HepG2 (cell line): ENCODE measurements at places on chromosomes 11 and 22. TPM values are rescaled to one million over a fixed set of nuclear protein-coding genes. Genes with fewer than 3 reads are reported as not detected.
A peak's percentile ranks its signal among the peaks of the same experiment; 100 is the strongest.

GRCh38 chr11:77547863-77548551, 41.7 kb upstream of the AQP11 start:
- peak; percentile 56 for DNase-seq

DNA sequence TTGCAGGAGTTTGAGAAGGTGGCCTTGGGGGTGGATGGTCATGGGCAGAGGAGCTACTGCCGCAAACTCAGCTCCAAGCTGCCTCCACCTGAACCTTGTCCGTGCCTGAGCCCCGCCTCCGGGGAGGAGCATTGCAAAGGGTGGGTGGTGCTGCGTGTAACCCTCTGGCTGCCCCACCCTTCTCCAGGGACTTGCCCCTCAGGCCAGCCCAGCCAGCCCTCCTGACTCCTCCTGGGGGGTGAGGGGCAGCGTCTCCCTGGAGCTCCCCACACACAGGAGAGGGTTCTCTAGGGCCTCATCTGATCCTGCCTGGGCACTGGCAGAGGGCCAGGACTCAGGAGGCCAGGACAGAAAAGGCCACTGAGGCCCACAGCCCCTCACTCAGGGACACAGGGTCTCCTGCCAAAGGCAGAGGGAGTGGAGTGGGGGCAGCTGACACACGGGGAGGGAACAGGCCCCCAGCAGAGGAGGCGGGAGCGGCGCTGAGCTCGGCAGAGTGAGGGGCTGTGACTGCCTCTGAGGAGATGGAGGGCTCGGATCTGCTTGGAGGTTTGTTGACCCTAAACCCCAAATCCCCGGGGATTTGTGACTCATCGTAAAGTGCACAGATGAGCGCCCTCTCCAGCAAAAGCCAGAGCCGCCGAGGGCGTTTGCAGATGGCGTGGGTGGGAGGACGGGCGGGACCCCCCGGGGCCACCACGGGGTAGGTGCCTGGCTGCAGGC, 12.8 kb downstream of the BRSK2 start:
- no peak for DNase-seq

- no peak for DNase-seq
Observed at GRCh38 chr11:38153985-38154384, 1555.9 kb upstream of the RAG2 start.

DNA sequence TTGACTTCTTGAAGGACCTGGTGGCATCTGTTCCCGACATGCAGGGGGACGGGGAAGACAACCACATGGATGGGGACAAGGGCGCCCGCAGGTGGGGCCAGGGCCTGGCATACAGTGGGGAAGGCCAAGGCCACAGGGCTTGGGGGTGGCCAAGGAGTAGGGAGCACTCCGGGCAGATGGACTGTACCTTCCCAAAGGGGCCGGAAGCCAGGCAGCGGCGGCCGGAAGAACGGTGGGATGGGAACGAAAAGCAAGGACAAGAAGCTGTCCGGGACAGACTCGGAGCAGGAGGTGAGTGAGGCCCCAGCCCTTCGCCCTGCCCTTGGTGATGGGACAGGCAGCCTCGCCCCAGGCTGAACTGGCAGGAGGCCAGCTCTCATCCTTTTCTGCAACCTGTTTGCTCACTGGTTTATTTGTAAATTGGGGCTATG, 1.2 kb downstream of the DRAP1 start:
- DNase-seq: no peak

- peak; percentile 9 for DNase-seq
Observed at GRCh38 chr11:88434333-88434976, 96.9 kb upstream of the CTSC start.

GRCh38 chr22:30460147-30460546, 11.7 kb downstream of the SEC14L3 start:
- DNase-seq: no peak

- no peak for DNase-seq
Observed at GRCh38 chr11:27391331-27392015, 28.5 kb upstream of the CCDC34 start.

- peak; percentile 84 for DNase-seq
Observed at GRCh38 chr22:46574993-46575910, 37.8 kb upstream of the CELSR1 start.

GRCh38 chr11:1541474-1542204, 30.4 kb downstream of the DUSP8 start:
- DNase-seq: peak; percentile 45

DNA sequence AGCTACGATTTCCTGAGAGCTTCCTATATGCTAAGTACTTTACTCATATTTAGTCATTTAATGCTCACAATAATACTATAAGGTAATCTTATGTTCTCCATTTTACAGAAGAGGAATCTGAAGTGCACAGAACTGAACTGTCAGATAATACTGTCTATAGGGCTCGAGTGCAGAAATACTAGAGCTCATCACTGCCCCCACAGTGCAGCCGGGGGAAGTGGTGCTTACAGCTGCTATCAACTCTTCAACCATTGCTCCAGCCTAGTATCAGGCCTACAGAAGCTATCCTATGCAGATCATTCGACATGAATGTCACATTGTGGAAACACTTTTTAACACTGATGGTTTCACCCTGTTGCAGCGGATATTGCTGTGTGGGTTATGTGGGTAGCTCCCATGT, 929.9 kb downstream of the NTM start:
- DNase-seq: no peak

DNA sequence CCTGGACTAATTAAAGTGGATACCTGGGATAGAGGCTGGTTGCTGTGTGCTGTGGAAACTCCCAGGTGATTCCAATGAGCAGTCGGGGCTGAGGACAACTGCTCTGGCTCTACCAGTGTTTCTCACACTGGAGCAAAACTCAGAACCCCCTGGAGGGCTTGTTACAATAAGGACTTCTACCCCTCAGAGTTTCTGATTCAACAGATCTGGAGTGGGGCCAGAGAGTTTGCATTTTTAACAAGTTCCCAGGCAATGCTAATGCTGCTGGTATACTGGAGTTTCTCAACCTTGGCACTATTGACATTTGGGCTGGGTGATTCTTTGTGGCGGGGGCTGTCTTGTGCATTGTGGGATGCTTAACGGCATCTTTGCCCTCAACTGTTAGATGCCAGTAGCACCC, 353.7 kb downstream of the MIAT start:
- no peak for DNase-seq

- DNase-seq: peak; percentile 44
Observed at GRCh38 chr11:30960387-30960992, 374.3 kb upstream of the MPPED2 start.

DNA sequence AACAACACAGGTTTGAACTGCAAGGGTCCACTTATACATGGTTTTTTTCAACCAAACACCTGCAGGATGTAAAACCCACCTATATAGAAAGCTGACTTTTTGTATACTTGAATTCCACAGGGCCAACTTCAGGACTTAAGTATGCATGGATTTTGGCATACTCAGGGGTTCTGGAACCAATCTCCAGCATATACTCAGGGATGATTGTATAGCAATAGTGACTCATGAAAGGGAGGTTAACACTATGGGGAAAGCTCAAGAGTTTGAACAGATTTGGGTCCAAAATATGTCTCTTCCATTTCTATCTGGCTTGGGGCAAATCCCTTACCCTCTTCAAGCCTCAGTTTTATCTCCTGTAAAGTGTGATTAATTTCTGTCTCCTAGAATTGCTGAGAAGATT, 94.9 kb downstream of the MICAL2 start:
- no peak for DNase-seq

DNA sequence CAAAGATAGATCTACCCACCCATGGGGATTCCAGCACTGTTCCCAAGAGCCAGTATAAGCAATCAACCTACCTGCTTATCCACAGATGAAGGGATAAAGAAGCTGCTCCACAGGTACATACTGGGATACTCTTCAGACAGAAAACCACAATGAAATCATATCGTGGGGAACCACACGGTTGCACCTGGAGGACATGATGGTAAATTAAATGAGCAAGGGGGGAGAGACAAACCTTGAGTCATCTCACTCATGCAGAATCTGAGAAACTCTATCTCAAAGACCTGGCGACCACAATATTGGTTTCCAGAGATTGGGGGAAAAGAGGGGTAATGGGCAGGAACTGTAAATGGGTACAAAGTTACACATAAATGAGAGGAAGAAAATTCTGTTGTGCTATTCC, 14.5 kb downstream of the RGL4 start:
- DNase-seq: no peak

- DNase-seq: no peak
Observed at GRCh38 chr11:17691550-17691949, 27.8 kb upstream of the MYOD1 start.

GRCh38 chr11:67310246-67311050, 7.1 kb downstream of the SSH3 start:
- DNase-seq: no peak

GRCh38 chr11:64268893-64269539, 15.4 kb downstream of the BAD start:
- DNase-seq: peak; percentile 33

DNA sequence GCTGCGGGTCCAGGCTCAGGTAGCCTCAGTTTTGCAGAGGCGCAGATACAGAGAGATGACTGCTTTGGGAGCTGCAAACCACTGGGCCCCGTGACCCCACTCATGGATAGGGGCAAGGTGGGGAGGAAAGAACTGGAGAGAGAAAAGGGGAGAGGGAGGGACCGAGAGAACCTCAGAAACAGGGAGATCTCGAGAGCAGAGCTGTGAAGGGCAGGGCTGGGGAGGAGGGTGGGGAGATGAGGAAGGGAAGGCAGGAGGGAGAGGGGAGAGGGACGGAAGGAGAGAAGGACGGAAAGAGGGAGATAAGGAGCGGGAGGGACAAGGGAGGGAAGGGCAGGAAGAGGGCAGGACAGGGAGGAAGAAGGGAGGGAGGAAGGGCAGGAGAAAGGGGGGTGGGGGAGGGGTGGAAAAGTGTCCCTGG, 46.3 kb downstream of the IGLL1 start:
- no peak for DNase-seq

GRCh38 chr22:37281195-37281594, 1.1 kb upstream of the CYTH4 start:
- DNase-seq: no peak

DNA sequence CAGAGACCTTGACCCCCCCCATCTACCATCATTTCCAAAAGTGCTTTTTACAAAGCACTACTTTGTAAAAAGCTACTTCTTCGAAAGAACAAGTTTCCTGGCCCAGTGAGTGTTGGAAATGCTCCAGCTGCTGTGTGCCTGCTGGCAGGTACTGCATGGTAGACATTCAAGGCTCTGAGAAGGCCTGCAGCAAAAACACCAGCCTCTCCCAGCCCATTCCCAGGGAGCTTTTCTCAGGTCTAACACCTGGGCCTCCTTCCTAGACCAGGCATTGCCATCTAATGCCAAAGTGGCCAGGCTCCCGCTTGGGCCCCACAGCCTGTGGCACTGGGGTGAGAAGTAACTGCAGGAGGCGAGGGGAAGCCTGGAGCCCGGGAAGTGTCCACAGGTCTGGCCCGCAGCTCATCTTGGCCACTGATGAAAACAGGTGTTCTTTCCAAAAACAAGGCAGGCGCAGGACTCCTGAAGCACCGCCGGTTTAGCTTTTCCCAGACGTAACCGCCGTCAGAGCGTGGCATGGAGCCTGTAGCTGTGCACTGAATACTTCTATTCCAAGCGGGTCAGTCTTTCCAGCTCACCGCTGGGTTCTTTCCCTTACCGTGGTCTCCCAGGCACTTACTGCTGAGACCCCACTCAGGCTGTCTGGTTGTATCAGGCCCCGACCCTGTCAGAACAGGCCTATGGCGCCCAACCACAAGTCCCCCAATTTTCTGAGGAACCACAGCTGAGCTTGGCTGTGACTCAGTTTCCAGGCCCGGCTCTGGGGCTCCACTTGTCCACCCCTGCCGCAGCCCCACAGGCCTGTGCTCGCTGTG, 1.2 kb upstream of the TCIRG1 start:
- DNase-seq: no peak

DNA sequence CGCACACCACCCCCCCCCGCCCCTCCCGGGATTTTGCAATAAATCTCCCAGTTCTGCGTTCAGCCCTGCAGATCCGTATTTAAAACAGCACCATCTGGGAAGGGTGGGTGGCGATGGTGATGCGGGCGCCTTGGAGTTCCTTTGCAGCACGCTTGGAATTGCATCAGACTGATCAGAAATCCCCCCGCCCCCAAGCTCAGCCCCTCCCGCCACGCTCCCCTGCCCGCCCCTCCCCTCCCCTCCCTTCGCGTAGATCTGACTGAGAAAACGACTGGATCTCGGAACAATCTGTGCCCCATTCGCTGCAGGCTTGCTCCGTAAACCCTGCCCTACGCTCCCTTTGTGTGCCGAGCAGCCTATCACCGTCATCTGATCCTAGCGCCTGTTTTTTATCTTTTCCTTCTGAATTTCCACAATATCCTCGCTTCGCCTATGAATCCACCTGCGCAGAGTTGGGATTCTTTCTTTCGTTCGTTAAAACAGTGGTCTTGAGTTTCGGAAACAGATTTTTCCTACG, 18.1 kb upstream of the BDNF start:
- DNase-seq: no peak

DNA sequence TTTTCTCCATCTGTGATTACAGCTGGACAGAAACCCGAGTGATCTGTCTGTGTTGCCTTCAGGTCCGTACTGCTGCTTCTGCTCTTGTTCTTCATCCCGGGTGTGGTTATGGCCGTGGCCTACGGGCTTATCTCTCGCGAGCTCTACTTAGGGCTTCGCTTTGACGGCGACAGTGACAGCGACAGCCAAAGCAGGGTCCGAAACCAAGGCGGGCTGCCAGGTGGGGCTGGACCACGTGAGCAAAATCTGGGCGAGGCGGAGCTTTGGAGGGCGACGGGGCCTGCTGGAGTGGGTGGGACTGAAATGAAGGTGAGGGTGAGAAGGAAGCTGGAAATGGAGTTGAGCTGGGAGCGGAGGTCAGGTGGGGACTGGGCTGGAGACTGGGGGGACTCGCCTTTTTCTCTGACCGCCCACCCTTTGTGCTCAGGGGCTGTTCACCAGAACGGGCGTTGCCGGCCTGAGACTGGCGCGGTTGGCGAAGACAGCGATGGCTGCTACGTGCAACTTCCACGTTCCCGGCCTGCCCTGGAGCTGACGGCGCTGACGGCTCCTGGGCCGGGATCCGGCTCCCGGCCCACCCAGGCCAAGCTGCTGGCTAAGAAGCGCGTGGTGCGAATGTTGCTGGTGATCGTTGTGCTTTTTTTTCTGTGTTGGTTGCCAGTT, 11.1 kb downstream of the CCKBR start:
- DNase-seq: no peak

- no peak for DNase-seq
Observed at GRCh38 chr11:81303038-81303664, 1430.5 kb downstream of the FAM181B start.

GRCh38 chr11:79193663-79194310, 247.0 kb downstream of the TENM4 start:
- DNase-seq: no peak

TCN1 gene
- not detected in 2 replicates for total RNA-seq

TMEM151A gene
- total RNA-seq: 0.10 and 0.18 TPM in 2 replicates

MYBPC3 gene
- total RNA-seq: not detected in 2 replicates

HMOX1 gene
- 53.6 and 54.1 TPM in 2 replicates for total RNA-seq

KRTAP5-2 gene
- total RNA-seq: not detected in 2 replicates

OLFML1 gene
- 0.69 and 0.89 TPM in 2 replicates for total RNA-seq

MOV10L1 gene
- total RNA-seq: 0.11 TPM in 1 of 2 replicates, not detected in the other

GGT5 gene
- total RNA-seq: 0.35 and 0.69 TPM in 2 replicates

PVALB gene
- not detected in 2 replicates for total RNA-seq

DEFB131B gene
- total RNA-seq: not detected in 2 replicates

TTC12 gene
- total RNA-seq: 11.6 and 13.3 TPM in 2 replicates

OR51S1 gene
- total RNA-seq: not detected in 2 replicates

CSTF3 gene
- total RNA-seq: 43.6 and 53.0 TPM in 2 replicates

RTN4R gene
- 0.11 and 0.22 TPM in 2 replicates for total RNA-seq

RTN4RL2 gene
- total RNA-seq: 0.45 and 1.3 TPM in 2 replicates

RASSF10 gene
- total RNA-seq: not detected in 2 replicates

SAA4 gene
- total RNA-seq: 147 and 253 TPM in 2 replicates
